KG1 (cell line): ENCODE measurements at places on chromosomes 6 and 20.

DNA sequence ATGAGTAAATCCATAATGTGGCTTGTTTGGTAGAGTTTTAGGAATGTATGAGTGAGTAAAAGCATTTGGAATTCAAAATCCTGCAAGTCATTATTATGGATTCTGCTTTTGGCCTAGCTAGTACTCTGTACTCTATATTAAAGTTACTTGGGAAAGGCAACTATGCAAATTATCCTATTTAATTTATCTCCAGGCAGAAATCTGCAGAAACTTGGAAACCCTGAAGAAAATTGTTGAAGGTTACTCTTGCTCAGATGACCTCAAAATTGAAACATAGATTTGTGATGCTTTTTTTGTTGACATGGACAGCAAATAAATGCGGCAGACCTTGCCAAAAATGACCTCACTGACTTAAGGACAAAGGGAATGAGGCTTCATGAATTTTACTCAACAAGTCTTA lies 477.1 kb upstream of the EYS start:
- DNase-seq = no peak

DNA sequence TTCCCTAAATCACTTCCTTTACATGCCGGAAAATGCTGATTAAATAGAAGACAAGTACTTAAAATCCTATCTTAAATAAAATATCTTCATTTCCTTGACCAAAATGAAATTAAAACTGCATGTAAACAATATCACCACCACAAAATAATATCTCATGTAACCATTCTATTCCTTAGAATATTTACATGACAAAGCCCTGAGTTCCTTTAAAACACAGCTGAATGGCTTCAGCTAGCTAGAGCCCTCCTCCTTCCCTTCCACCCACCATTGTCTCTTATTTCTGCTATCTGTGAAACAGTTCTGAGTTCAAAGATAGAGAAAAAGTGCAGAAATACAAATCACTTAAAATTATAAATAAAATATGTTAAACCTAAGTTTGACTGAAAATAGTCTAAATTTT lies 103.1 kb downstream of the HIVEP2 start:
- no peak for DNase-seq

- no peak for DNase-seq
These were observed 220.5 kb downstream of the SYNE1 start for GRCh38 chr6:152416652-152417051.

GRCh38 chr6:444653-445275 lies 53.2 kb downstream of the IRF4 start:
- no peak for DNase-seq

- DNase-seq = no peak
These were observed 415.9 kb downstream of the CD83 start for GRCh38 chr6:14533446-14533845.

DNA sequence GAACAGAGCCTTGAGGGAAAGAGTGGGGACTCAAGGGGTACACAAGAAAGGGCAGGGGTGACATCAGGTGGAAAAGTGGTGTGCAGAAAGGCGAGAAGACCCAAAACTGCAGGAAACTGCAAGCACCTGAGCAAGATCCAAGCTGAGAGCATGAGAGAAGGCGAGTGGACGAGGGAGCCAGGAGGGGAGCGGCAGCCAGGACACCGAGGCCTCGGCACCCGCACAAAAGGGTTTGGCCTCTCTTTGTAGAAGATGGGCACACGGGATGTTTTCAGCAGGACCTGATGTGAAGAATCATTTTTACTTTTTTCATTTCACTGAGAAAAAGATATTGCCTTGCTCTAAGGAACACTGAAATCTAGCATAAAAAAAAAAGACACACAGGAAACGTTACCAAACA lies 82.1 kb upstream of the FOXQ1 start:
- DNase-seq = no peak

DNA sequence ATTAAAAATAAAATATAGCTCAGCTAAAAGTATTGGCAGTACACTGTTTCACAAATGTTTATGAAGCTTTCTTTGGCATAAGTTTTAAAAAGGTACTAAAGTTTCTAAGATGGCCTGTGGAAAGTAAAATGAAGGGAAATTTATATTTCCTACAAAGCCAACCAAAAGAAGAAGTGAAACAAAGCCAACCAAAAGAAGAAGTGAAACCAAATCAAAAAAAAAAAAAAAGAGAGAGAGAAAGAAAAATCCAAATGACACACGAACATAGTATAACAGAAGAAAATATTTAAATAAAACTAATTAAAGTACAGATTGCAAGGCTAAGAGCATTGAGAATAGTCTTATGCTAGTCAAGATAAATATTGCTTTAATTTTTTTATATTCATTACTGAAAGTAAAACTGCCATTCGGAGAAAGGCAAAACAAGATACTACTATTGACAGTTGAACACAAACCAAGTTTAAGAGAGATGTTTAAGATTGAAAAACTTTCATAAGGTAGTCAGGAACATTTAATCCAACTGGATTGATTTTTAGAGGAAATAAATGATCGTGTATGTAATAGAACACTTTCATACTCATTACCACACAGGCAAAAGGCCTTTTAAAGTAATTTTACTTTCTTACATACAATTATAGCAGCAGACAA lies 12.8 kb upstream of the KHDRBS2 start:
- no peak for DNase-seq
